Central memory CD4-positive, alpha-beta T cell (primary cell): ENCODE measurements at places on chromosomes 16 and 17.

GRCh38 chr16:54996186-54996585, 65.5 kb downstream of the IRX5 start:
- DNase-seq = no peak

DNA sequence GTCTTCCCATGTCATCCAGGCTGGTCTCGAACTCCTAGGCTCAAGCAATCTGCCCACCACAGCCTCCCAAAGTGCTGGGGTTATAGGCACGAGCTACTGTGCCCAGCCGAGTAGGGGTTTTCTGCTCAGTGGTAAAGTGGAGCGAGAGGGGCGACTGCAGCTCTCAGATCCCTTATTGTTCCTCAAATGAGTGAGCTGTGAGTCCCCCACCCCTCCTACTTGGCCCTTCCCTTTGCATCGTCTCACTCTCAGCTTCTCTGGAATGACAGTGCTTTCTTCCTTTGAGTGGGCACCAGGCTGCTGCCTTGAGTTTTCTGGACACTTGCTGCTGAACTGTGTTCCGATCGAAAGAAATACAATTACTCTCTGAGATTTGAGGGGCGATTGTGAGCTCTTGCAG, 63.5 kb downstream of the MSI2 start:
- no peak for DNase-seq

- no peak for DNase-seq
These were observed 6.7 kb downstream of the USP7 start for GRCh38 chr16:8957063-8957397.

DNA sequence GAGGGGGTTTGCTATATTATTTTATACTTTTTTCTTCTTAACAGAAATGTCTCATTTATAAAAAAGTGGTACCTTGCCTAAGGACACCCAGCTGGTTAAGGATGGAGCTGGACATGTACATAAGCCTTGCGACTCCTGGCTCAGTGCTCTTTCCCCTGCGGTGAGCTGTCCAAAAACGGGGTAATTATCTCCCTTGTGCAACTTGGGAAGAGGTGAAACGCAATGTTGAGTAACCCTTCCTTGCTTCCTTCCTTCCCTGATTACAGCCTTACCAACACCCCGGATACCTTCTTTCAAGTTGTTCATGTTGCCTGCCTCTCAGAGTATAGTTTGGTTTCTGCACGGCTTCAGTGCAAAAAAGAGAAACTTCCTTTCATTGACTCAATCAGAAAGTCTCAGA, 94.1 kb upstream of the XYLT1 start:
- no peak for DNase-seq

- DNase-seq = no peak
These were observed 3.9 kb upstream of the LUC7L3 start for GRCh38 chr17:50715471-50715870.
